ENCODE measurements at places on chromosomes 1 and 21. TPM values are rescaled to one million over a fixed set of nuclear protein-coding genes. Genes with fewer than 3 reads are reported as not detected.

The BGLAP gene
- not detected for total RNA-seq

The AMY2A gene
- not detected for total RNA-seq

The TBX19 gene
- total RNA-seq, result 0.45 TPM

The CAMK1G gene
- total RNA-seq, result 0.47 TPM

The TRNP1 gene
- total RNA-seq, result 45.3 TPM

The OR6K2 gene
- not detected for total RNA-seq

The ATAD3C gene
- total RNA-seq, result 1.1 TPM

The C8B gene
- total RNA-seq, result not detected

The GBP5 gene
- 3.0 TPM for total RNA-seq
